ENCODE measurements at places on chromosomes 11 and 22. TPM values are rescaled to one million over a fixed set of nuclear protein-coding genes. Genes with fewer than 3 reads are reported as not detected.

UBQLN3 gene
- total RNA-seq, result not detected

ABCC8 gene
- total RNA-seq, result not detected

GRCh38 chr11:92267968-92268367, 43.4 kb downstream of the FAT3 start:
- H3K36me3 ChIP-seq, result no peaks in the 10 kb centered on the region
- H3K27ac ChIP-seq, result no peak overlapping the region
- DNase-seq, result no peak
- peaks cover 30% of the 10 kb centered on the region for H3K4me1 ChIP-seq
- H3K4me3 ChIP-seq, result no peak overlapping the region
- H3K27me3 ChIP-seq, result no peaks in the 10 kb centered on the region

GRCh38 chr11:90134478-90135003, at the start of gene NAALAD2:
Gene NAALAD2 (plus strand): TSS chr11:90134663. CDS start chr11:90134759, 96 bp downstream.
- H3K4me3 ChIP-seq, result peak within 1 kb of the TSS; percentile 81
- H3K4me1 ChIP-seq, result peaks cover 23% of the 10 kb centered on the region
- peaks cover 5% of the 10 kb centered on the region for H3K27me3 ChIP-seq
- peaks cover 3% of the 10 kb centered on the region for H3K36me3 ChIP-seq
- no peak for DNase-seq

- no peak overlapping the region for H3K4me3 ChIP-seq
- H3K27ac ChIP-seq, result peak overlapping the region; percentile 34
These were observed 25.8 kb downstream of the ARVCF start for GRCh38 chr22:19990609-19991394.

DNA sequence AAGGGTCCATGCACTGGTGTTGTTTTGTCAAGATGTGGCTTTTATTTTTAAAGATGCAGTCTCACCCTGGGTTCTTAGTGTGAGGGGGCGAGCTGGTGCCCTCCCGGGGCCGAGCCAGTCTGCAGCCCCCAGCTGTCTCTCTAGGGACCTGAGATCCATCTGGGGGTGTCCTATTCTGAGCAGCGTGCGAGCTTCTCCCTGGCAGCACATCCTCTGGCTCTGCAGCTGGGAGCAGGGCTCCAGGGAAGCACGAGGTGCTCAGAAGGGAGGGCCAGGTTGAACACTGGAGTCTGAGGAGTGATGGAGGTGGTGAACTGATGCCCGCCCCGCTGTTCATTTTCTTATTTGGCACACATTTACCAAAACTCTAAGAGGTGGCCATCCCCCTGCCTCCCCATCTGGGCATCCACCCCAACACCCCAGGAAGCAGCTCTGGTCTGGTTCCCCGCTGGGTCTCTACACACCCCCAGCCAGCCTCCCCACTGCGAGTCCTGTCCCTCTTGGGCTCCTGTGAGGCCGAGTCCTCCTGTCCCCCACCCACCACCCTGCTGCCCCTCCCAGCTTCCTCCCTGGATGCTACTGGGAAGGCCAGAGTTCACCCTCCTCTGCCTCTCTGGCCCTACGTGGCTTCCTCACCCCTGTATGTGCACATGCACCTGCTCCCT, 956.4 kb downstream of the BRD1 start:
- peaks cover 2% of the 10 kb centered on the region for H3K27me3 ChIP-seq
- no peak overlapping the region for H3K4me3 ChIP-seq
- no peaks in the 10 kb centered on the region for H3K36me3 ChIP-seq

All from osteocyte (in vitro differentiated cells).